NCI-H1436 (cell line): ENCODE measurements at places on chromosomes 1 and 21.

DNA sequence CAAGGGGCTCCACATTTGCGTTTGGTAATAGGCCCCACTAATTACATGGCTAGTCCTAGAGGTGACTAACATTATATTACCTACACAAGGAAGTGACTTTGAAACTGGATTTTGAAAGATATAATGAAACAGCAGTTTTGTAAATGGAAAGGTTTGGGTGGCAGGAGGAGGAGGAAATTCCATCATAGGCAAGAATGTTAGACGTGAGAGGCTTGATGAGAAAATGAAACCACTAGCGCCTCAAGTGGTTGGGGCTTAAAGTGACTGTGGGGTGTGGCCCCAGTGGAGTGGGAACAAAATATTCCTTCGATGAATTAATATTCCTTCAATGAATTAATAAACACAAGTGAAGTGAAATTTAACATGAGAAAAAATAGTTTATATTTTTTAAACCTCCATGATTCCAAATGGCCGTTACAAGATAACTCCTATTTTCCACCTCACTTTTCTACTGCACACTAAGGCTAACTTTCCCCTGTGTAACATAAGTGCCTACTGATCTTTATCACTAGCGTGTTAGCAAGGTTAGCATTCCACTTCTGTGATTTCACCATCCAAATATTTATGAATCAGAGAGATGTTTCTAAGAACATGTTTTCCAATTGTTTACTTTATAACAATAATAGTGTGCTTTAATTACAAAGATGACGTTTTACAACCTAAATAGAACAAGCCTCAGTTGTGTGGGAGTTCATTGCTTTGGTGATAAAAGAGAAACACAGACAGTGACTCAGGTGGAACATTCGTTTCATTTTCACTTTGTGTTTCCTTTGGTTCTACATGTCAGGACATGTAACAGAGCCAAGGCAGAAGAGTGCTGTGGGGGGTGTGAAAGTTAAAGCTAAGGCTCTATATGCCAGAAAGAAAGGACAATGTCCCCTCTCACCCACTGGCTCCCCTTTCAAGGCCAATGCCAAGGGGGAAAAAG lies 12.5 kb upstream of the ATF3 start:
- no peak for DNase-seq

GRCh38 chr21:45080639-45081414 lies 6.4 kb downstream of the ADARB1 start:
- no peak for DNase-seq

- no peak for DNase-seq
Measured at GRCh38 chr1:71351438-71351837, 270.6 kb upstream of the ZRANB2 start.

GRCh38 chr1:205840146-205840923 lies 9.6 kb downstream of the PM20D1 start:
- DNase-seq = no peak

- DNase-seq = no peak
Measured at GRCh38 chr1:54812801-54813484, 11.8 kb upstream of the TTC22 start.

- no peak for DNase-seq
Measured at GRCh38 chr21:37369307-37369854, 2.8 kb downstream of the DYRK1A start.

GRCh38 chr1:6188466-6188865 lies 8.3 kb upstream of the CHD5 start:
- no peak for DNase-seq

- no peak for DNase-seq
Measured at GRCh38 chr1:83905315-83905907, 93.5 kb downstream of the TTLL7 start.

GRCh38 chr1:20089328-20090077 lies 19.5 kb downstream of the PLA2G5 start:
- DNase-seq = no peak

DNA sequence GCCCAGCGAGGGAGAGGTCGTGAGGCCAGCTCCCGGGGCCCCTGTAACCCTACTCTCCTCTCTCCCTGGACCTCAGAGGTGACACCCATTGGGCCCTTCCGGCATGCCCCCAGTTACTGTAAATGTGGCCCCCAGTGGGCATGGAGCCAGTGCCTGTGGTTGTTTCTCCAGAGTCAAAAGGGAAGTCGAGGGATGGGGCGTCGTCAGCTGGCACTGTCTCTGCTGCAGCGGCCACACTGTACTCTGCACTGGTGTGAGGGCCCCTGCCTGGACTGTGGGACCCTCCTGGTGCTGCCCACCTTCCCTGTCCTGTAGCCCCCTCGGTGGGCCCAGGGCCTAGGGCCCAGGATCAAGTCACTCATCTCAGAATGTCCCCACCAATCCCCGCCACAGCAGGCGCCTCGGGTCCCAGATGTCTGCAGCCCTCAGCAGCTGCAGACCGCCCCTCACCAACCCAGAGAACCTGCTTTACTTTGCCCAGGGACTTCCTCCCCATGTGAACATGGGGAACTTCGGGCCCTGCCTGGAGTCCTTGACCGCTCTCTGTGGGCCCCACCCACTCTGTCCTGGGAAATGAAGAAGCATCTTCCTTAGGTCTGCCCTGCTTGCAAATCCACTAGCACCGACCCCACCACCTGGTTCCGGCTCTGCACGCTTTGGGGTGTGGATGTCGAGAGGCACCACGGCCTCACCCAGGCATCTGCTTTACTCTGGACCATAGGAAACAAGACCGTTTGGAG lies 23.7 kb upstream of the TNFRSF1B start:
- no peak for DNase-seq

DNA sequence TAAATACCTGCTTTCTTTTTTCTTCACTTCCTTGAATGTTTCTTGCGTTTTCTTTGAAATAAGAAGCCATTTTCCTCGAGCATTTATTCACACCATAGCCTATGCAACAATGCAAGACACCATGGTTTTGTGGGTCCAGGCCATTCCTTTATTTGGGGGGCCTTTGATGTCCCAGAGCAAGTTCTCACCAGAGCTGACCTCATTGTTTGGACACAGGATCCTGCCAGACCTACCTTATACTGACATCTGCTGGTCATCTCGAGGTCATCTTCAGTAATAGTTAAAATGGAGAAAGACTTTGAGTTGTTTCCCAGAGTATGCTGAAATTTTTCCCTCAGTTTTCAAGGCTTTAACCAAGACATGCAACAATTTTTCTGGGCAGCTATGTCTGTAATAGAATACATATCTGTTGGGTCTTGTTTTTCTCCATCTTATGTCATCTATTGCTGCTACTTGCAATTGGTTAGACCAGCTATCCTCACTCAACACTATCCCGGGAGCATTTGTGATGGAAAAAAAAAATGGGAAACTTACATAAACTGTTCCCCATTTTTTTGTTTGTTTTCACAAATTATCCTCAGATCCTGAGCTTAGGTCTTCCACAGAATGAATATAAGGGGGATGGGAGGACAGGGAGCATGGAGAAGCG lies 34.0 kb upstream of the BACE2 start:
- no peak for DNase-seq

GRCh38 chr1:2266301-2266975 lies 38.3 kb downstream of the SKI start:
- no peak for DNase-seq

DNA sequence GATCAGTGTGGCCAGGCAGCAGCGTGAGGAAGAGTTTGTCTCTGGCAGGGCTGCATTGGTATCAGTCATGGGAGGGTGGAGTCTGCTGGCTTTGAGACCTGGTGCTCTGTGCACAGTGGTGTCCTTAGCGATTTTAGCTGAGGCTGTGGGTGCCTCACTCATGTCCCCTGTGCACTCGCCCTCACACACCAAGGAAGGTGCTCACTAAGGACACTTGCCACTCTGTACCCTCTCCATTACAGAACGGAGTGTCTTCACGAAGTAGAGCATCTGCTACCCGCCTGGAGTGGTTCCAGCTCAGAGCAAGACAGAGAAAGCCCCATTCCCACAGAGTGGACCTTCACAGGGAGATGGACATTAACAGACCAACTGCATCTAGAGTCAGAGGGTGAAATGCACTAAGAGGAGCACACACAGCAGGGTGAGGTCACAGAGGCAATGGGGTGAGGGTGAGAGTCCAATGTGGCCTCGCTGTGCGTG lies 117.9 kb downstream of the MATN1 start:
- no peak for DNase-seq

GRCh38 chr1:198904321-198904720 lies 265.5 kb downstream of the PTPRC start:
- DNase-seq = no peak

GRCh38 chr1:24141311-24141997 lies 1.5 kb downstream of the IL22RA1 start:
- DNase-seq = no peak

- DNase-seq = no peak
Measured at GRCh38 chr1:220655509-220655908, 34.7 kb upstream of the C1orf115 start.

DNA sequence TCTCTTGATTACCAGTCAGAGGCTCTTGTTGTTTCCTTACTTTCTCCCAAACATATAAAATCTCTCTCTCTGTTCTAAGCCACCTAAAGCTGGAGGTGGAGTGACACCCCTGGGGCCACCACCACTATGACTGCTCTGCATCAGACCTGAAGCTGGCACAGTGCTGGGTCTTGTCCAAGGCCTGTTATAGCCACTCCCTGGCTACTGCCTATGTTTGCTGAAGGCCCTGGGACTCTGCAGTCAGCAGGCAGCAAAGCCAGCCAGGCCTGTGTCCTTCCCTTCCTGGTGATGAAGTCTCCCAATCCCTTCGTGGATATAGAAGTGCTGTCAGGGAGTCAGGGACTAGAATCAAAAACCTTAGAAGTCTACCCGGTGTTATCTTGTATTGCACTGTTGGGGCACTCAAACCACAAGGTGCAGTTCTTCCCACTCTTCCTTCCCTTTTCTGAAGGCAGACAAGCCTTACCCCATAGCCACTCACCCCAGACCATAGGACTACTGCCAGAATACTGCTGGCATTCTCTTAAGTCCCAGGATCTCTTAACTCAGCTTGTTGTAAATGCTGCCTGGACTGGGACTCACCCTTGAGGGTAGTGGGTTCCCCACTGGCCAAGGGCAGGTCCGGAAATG lies 103.1 kb downstream of the RPS6KC1 start:
- no peak for DNase-seq

DNA sequence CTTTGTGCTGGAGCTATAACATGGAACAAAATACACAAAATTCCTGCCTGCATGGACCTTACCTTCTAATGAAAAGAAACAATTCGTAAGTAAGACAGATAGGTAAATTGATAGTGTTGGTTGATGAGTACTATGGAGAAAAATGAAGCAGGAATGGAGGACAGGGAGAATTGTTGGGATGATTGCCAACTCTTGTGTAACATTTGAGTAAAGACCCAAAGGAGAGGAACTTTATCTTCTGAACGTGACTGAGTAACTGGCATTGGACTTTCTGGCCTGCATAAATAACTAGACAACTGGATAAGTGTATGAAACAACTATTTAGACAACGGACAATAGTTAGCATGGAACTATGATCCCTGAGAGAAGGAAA lies 6.8 kb upstream of the EFCAB14 start:
- DNase-seq = no peak

GRCh38 chr21:38039369-38039768 lies 123.1 kb upstream of the KCNJ6 start:
- DNase-seq = no peak

GRCh38 chr21:33357177-33357576 lies 32.4 kb downstream of the IFNAR1 start:
- DNase-seq = no peak

DNA sequence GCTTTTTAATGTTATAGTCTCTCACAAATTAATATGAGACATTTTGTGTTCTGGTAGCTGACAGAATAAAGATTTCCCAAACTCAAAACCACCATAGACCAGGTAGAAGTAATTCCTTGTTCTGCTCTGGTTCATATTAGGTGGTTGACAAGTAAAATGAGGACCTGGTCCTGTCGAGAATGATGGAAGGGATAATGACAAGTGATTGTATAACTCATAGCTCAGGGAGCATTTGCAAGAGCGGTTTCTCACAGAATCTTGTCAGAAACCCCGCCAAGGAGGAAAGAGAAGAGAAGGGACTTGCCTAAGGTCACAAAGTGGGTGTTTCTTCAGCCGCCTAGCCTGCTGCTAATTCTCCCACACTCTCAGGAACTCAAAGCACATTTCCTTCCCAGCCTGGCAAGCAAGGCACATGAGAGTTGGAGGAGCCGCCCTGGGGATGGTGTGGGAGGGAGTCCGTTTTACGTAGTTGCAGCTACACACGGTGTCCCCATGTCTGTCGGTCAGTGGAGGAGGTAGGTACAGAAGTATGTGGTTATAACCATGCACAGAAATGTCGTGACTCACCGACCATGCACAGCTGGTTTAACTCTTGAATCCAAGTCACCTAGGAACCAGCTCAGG lies 46.5 kb downstream of the SAMD13 start:
- no peak for DNase-seq

- DNase-seq = no peak
Measured at GRCh38 chr1:93614541-93614940, 67.1 kb downstream of the BCAR3 start.

GRCh38 chr1:168136709-168137514 lies at the start of gene GPR161:
Gene GPR161 (minus strand): TSS chr1:168136930. CDS start chr1:168104850, 32,080 bp downstream.
- peak; percentile 13 for DNase-seq

- DNase-seq = no peak
Measured at GRCh38 chr1:159594625-159595405, 7.2 kb downstream of the APCS start.

DNA sequence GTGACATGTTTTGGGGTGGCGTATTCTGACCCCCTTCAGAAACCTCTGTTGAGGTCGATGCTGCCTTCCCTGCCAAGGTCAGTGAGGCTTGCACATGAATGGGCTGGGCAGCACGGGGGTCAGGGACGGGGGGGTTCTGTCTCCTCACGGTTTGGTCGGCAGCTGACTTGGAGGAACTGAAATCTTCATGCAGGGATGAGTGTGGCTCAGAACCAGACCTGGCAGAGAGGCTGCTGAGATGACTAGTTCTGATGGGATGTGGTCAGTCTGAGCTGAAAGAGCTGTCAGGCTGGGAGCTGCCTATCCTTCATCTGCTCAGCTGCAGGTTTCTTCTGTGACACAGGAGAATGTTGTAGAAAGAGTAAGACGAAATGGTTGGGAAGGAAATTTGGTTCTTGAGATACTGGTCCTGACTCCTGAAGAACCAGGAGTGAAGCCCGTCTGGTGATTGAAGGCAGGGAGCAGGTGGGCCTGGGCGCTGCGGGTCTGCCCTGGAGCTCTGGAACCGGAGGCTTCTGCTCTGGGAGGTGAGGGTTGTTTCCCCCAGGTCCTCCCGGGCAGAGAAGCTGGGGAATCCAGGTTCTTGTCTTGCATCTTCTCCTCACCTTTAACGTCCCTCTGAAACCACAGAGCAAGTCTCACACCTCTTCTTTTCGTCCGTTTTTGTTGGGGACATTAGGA lies 3.3 kb downstream of the SLX9 start:
- DNase-seq = no peak

- DNase-seq = no peak
Measured at GRCh38 chr1:48333316-48333715, 110.8 kb downstream of the SLC5A9 start.
